Activated T-helper 2 cell treated with anti-CD3 and anti-CD28 coated beads, Interferon-gamma antibody, Interleukin-2, Interleukin-4, amounts not matched to agents 10 μg/mL and 5 μg/mL and 100 μg/mL, durations not matched to agents 14 hours and 24 hours and 36 hours (primary cell): ENCODE measurements at places on chromosomes 4 and X.

DNA sequence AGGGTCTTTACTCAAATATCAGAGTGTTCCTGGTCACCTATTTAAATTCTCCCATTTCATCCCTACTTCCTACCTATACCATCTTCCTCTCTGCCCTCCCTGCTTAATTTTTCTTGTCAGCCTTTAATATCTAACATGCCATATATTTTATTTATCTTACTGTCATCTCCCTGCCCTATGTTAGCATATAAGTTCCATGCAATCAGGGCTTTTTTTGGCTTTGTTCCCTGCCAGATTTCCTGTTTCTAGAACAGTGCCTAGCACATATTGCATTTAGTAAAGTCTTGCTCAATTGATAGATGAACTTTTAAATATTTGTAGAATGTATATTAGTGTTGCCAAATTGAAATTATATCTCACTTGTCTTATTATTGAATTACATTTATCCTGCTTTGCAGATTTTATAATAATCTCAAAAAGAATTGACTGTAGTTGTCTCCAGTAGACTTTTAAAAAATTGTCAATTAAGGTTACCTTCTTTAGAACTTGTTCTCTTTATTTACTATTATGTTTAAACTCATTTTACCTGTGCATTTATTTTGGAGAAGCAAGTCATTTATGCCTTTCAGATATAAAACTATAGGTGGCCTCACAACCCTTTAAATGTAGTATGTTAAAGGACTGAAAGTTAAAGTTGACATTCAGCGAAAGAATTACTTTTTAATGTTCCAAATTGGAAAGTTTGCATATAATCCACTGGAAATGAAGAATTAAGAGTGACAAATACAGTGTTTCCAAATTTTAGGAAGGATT, 108.2 kb upstream of the BMPR1B start:
- H3K4me3 ChIP-seq: no peak overlapping the region
- no peak overlapping the region for H3K27ac ChIP-seq
- no peaks in the 10 kb centered on the region for H3K27me3 ChIP-seq
- no peak for DNase-seq

DNA sequence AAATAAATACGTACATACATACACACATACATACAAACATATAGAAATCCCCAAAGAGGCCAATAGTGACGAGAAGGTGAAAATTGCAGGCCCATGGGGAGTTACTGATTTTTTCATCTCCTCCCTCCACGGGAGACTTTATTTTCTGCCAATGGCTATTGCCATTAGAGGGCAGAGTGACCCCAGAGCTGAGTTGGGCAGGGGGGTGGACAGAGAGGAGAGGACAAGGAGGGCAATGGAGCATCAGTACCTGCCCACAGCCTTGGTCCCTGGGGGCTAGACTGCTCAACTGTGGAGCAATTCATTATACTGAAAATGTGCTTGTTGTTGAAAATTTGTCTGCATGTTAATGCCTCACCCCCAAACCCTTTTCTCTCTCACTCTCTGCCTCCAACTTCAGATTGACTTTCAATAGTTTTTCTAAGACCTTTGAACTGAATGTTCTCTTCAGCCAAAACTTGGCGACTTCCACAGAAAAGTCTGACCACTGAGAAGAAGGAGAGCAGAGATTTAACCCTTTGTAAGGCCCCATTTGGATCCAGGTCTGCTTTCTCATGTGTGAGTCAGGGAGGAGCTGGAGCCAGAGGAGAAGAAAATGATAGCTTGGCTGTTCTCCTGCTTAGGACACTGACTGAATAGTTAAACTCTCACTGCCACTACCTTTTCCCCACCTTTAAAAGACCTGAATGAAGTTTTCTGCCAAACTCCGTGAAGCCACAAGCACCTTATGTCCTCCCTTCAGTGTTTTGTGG, 180.7 kb downstream of the AR start:
- H3K4me3 ChIP-seq: no peak overlapping the region
- no peaks in the 10 kb centered on the region for H3K36me3 ChIP-seq
- peaks cover 3% of the 10 kb centered on the region for H3K4me1 ChIP-seq
- no peak overlapping the region for H3K27ac ChIP-seq

- peaks cover 2% of the 10 kb centered on the region for H3K4me1 ChIP-seq
- H3K27me3 ChIP-seq: no peaks in the 10 kb centered on the region
- no peak overlapping the region for H3K27ac ChIP-seq
- peaks cover 29% of the 10 kb centered on the region for H3K36me3 ChIP-seq
- DNase-seq: no peak
These were observed 43.7 kb downstream of the ANTXR2 start for GRCh38 chr4:80029364-80029763.

GRCh38 chrX:68762766-68763165, 66.1 kb upstream of the EFNB1 start:
- H3K27ac ChIP-seq: no peak overlapping the region
- H3K36me3 ChIP-seq: no peaks in the 10 kb centered on the region
- no peaks in the 10 kb centered on the region for H3K27me3 ChIP-seq
- H3K4me3 ChIP-seq: no peak overlapping the region
- H3K4me1 ChIP-seq: no peaks in the 10 kb centered on the region

DNA sequence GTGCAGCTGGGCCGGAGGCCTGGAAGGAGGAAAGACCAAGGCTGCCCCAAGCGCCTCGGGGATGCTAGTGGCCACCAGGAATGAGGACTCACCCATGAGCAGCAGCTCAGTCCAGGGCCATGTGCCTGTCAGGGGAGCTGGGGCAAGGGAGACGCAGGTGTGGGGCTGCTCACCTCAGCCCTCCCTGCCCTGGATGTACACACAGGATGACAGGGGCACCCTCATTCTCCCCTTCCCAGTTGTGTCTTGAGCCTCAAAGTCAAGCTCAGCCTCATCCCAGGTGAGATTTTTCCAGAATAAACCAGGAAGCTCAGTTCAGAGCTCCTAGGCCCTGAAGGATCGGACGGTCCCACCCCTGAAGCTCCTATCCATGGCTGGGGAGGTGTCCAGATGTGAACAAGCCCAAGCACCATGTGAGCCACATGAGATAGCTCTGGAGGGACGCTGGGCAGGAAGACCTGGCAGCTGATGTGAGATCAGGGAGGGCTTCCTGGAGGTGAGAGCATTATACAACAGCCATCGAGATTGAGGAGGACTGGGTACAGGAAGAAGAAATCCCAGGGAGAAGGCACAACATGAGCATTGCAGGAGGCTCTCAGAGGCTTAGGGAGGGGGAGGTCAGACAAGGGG, 23.0 kb downstream of the HTRA3 start:
- H3K4me3 ChIP-seq: no peak overlapping the region
- no peaks in the 10 kb centered on the region for H3K27me3 ChIP-seq
- H3K36me3 ChIP-seq: no peaks in the 10 kb centered on the region
- no peaks in the 10 kb centered on the region for H3K4me1 ChIP-seq

GRCh38 chr4:126113058-126113457, 798.3 kb downstream of the FAT4 start:
- no peaks in the 10 kb centered on the region for H3K4me1 ChIP-seq
- DNase-seq: no peak
- no peaks in the 10 kb centered on the region for H3K27me3 ChIP-seq

GRCh38 chr4:52950226-52950625, 88.1 kb downstream of the RASL11B start:
- H3K4me1 ChIP-seq: no peaks in the 10 kb centered on the region
- DNase-seq: no peak
- no peaks in the 10 kb centered on the region for H3K27me3 ChIP-seq
- H3K27ac ChIP-seq: no peak overlapping the region

DNA sequence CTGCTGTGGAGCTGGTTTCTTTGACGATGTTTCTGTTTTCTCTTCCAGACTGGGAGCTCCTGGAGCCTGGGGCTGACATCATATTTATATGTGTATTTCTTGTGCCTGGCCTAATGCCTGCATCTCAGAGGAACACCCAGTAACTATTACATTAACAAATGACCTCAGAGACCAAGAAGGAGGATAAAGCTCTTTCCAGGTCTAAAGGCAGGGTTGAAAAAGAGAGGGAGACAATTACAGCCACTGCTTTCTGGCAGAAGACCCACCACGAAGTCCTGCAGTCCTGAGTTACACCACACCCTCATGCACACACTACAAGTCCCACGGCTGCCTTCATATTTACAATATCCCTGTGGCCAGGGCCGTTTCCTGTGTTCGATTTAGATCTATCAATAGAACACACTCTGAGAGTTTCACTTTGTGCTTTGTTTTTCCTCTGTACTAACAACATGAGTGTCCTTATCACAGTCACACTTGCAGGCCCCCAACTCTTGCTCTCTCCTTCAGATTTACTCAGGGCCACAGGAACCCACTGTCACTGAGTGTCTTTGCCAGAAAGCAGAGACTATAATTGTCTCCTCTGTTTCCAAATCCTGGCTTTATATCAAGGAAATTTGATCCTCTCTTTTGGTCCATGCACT, 535.5 kb downstream of the MID1IP1 start:
- DNase-seq: peak; percentile 17
- peak overlapping the region; percentile 75 for H3K27ac ChIP-seq
- H3K36me3 ChIP-seq: peaks cover 16% of the 10 kb centered on the region
- H3K4me3 ChIP-seq: no peak overlapping the region
- H3K4me1 ChIP-seq: peaks cover 48% of the 10 kb centered on the region

DNA sequence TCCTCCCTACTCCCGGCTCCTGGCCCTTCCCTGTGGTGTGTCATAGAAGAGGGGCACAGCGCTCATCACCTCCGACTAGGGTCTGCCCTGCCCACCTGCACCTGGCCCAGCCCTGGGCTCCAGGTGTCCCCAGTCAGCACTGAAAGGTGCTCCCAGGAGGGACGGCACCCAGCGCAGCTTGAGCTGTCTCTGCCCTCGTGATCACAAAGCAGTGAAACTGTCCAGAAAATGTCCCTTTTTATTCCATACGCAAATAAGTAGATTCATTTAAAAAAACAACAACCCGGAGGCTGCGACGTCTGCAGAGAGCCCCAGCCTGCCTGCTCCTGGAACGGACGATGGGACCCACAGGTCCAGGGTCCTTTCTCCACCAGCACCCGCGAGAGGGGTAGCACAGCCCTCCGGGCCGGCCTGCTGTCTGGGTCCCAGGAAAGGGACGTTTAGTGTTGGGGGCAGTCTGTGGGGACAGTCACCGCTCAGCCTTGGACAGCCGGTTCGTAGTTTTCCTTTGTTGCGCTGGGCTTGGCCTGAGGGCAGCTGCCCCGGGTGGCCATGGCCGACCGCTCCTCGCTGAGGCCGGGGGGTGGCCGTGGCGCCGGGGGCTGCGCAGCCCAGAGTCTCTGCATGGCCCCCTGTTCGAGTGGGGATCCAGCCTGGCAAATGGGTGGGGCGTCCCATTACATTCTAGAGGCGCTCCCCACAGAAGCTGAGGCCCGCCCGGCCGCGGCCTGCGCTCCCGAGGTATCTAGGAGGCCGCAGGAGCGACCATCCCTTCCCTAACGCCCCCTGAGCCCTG, 4.6 kb downstream of the HMX1 start:
- H3K4me1 ChIP-seq: no peaks in the 10 kb centered on the region
- H3K27me3 ChIP-seq: peaks cover 65% of the 10 kb centered on the region
- no peak overlapping the region for H3K4me3 ChIP-seq
- H3K27ac ChIP-seq: no peak overlapping the region
- H3K36me3 ChIP-seq: no peaks in the 10 kb centered on the region
- no peak for DNase-seq

DNA sequence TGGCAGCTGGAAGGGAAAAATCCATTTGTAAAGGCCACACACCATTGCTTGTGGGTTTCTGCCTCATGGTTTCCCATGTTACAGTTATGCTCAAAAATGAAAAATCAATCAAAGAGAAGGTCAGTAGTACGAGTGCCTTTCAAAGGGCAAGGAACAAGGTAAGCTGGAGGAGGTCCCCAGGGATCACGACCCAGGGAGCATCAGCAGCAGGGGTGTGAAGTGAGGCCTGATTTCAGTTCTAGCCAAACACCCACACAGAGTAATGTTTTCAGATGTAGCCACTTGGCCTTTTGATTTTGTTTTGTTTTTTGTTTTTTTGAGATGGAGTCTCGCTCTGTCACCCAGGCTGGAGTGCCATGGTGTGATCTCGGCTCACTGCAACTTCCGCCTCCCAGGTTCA, 69.4 kb upstream of the AFAP1 start:
- no peak overlapping the region for H3K27ac ChIP-seq
- DNase-seq: no peak
- H3K4me3 ChIP-seq: no peak overlapping the region

DNA sequence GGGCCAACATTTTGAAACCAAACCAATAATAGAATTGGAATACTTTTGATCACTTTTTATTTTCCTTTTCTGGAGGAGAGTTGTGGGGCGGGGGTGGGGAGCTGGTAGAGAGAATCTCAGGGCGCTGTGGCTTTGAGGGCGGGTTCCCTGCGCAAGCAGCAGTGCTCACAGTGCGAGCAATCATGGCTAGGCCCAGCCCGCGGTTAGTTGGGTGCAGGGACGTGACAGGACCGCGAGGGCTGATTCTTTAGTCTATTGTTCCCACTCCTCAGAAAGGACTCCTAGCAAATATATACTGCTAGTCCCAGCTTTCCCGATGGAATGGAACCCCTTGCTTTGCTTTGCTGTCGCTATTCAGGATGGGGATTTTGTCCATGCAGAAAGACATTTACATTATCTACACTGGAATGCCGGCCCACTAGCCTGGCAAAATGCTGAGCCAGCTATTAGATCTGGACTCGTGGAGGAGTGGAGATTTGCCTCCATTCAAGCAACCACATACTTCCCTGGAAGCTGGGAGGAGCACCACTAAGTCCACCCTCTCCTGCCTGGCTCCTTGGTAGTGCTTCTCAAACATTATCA, 23.9 kb upstream of the APLN start:
- no peak for DNase-seq
- H3K27me3 ChIP-seq: peaks cover 23% of the 10 kb centered on the region
- no peaks in the 10 kb centered on the region for H3K36me3 ChIP-seq
- H3K4me1 ChIP-seq: peaks cover 4% of the 10 kb centered on the region
- no peak overlapping the region for H3K27ac ChIP-seq
- peak overlapping the region; percentile 49 for H3K4me3 ChIP-seq

GRCh38 chrX:21840193-21840545, 752 bp downstream of the MBTPS2 start:
- H3K36me3 ChIP-seq: peaks cover 11% of the 10 kb centered on the region
- no peak for DNase-seq
- peak overlapping the region; percentile 85 for H3K27ac ChIP-seq
- peaks cover 6% of the 10 kb centered on the region for H3K4me1 ChIP-seq
- peak overlapping the region; percentile 87 for H3K4me3 ChIP-seq

DNA sequence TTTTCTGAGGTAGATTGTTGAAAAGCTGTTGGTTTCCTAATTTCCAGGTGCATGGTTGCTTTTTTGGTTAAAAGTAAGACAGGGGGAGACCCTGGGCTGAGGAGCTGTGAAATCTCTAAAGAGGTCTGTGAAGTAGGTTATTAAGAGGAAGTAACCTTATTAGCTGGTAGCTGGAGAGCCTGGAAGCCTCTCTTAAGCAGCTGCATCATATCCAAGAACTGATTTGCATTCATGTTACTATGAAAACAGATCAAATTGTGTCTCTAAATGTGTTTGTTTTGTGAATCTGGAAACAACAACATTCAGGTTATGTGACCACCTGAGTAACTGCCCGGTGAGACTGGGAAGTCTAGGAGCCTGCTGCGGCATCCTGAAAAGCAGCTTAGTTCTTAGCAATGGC, 54.1 kb downstream of the ARHGAP10 start:
- H3K4me1 ChIP-seq: peaks cover 37% of the 10 kb centered on the region
- H3K27ac ChIP-seq: no peak overlapping the region
- no peaks in the 10 kb centered on the region for H3K27me3 ChIP-seq
- H3K4me3 ChIP-seq: no peak overlapping the region
- no peaks in the 10 kb centered on the region for H3K36me3 ChIP-seq

- no peak overlapping the region for H3K4me3 ChIP-seq
- peaks cover 14% of the 10 kb centered on the region for H3K27me3 ChIP-seq
- no peaks in the 10 kb centered on the region for H3K36me3 ChIP-seq
These were observed 8.7 kb upstream of the PJA1 start for GRCh38 chrX:69173906-69174305.

- no peaks in the 10 kb centered on the region for H3K36me3 ChIP-seq
- H3K4me1 ChIP-seq: no peaks in the 10 kb centered on the region
- H3K27me3 ChIP-seq: no peaks in the 10 kb centered on the region
- no peak for DNase-seq
- H3K27ac ChIP-seq: no peak overlapping the region
These were observed 7.3 kb upstream of the DHRSX start for GRCh38 chrX:2507904-2508627.
